ENCODE measurements at places on chromosomes 3 and 15.

DNA sequence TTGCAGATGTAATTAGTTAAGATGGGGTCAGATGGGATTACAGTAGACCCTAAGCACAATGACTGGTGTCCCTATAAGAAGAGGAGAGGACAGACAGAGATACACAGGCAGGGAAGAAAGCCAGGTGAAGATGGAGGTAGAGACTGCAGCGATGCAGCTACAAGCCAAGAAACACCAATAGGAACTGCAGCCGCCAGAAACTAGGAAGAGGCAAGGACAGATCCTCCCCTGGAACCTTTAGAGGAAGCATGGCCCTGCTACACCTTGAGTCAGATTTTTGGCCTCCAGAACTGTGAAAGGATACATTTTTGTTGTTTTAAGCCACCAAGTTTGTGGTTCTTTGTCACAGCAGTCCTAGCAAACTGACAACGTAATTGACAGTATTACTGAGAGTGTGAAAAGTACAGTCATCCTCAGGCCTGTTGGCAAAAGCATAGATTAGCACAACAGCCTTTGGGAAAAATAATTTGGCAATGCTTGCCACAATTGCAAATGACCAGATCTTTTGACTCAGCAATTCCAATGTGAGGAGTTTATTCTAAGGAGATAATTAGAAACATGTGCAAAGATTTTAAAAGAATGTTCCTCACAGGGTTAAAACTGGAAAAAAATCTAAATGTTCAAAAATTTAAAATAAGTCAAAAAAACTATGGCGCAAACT is 82.6 kb upstream of the TJP1 start:
- DNase-seq, result no peak

DNA sequence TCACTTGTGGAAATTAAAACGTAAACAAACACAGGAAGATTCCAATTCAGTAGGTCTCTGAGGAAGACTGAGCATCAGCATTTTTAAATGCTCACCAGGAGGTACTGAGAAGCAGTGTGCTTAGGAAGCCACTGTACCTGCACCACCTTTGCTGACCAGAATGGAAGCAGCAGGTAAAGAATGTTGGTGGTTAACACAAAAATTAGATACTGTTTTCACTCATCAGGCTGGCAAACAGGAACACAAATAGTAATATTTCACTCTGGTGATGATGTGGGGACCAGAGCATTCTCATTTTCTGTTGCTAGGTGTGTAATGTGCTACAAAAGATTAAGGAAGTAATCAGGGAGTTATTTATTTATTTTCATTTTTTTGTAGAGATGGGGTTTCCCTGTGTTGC is 29.9 kb upstream of the GHSR start:
- DNase-seq, result no peak

- no peak for DNase-seq
These were observed 17.2 kb upstream of the ABHD10 start for GRCh38 chr3:111961461-111962164.

DNA sequence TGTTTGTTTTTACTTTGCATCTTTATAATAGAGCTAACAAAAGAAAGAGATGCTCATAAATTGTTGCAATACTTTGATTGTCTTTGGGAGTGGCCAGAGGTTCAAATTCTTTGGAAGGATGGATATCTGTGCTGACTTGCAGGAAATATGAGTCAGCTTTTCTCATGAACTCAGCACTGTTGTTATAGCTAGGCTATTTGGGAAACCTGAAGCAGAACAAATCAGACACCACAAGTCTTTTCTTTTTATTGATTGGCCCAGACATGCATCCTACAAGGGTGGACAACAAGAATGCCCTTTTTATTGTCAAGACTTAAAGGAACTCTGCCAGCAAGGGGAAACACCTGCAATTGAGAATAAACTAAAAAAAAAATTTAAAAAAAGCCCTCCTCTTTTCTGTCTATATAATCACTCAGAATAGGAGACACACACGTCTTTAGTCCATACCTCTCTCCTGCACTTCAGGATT is 4.6 kb upstream of the DENND4A start:
- peak; percentile 42 for DNase-seq

DNA sequence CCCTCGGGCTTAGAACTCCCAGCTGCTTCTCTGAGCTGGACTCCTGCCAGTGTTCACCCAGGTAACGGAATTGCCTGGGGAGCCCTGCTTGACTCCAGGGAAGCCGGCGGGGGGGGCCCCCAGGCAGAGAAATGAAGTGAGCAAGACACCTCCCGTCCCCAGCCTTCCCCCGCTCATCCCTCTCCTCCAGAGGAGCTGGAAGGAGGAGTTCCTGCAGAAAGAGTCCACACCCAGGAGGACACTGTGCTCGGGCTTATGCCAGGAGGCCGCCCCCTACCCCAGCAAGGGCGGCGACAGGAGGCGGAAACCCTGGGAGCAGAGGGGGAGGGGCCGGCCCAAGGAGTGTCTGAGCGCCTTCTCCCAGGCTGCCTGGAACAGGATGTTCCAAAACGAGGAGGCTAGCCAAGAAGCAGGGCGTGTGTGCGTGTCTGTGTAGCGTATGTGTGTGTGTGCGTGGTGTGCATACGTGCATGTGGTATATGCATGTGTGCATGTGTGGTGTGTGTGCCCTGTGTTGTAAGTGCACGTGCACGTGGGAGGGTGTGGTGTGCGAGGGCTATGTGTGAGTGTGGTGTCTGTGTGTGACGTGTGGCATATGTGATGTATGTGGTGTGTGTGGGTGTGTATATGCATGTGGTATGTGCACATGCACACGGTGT is 511.3 kb downstream of the SHQ1 start:
- no peak for DNase-seq

DNA sequence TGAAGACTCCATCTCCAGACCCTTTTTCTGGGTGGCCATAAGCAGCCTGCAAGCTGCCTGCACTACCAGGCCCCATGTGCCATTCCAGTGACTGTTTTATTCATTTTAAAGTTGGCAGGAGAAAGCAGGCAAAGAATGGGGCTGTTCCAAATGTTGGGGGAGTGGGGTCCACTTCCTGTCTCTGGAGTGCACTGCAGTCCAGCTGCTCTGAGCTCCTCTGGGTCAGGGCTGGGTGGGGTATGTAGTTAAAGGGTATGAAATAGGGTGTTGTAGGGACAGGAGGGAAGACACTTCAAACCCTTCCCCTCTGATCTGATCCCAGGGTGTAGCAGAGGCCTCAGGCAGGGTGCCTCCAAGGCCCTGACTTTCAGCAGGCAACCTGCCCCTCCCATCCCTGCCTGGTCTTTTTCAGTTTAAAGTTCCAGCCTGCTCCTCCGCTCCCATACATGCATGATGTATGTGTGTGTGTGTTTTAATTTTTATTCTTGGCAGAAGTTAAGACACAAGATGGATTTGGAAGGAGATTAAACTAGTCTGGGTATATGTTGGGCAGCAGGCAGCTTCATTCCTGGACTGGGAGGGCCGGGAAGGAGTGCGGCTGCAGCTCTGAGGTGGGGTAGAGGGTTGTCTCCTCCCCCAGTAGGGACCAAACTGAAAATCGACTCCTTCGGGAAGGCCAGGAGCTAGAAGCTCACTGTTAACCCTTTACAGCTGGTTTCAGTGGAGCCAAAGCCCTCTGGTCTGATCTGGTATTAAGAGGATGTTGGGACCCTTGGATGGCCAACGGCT is 17.3 kb downstream of the BOC start:
- DNase-seq, result no peak

- DNase-seq, result no peak
These were observed 28.1 kb downstream of the RPSA start for GRCh38 chr3:39434574-39434973.

DNA sequence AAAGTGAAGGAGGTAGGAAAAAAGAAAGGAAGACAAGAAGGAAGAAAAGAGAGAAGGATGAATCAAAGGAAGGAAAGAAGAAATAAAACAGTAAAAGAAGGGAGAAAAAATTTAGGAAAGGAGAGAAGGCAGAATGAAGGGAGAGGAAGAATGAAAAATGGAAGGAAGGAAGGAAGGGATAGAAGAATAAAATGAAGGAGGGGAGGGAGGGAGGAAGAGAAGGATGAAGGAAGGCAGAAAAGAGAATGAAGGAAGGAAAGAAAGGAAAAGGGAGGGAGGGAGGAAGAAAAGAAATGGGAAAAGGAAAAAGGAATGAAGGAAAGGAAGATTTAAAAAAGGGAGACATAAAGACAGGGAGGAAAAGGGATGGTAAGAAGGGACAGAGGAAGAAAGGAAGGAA is 393.7 kb upstream of the GRM7 start:
- DNase-seq, result no peak

- DNase-seq, result no peak
These were observed 18.1 kb upstream of the VGLL4 start for GRCh38 chr3:11661827-11662226.
